Colonic mucosa (tissue), 4 donors: ENCODE measurements at places on chromosomes 1 and 21. TPM values are rescaled to one million over a fixed set of nuclear protein-coding genes. Genes with fewer than 3 reads are reported as not detected.

Gene NDC1
- 17.3 TPM for total RNA-seq

Gene ZBTB8OS
- 45.7 TPM for total RNA-seq

- peaks cover 36% of the 10 kb centered on the region for H3K4me1 ChIP-seq
- H3K4me3 ChIP-seq, result no peak overlapping the region
- H3K27ac ChIP-seq, result peak overlapping the region; percentile 88
Measured at GRCh38 chr1:8408151-8408839, 90.4 kb downstream of the SLC45A1 start.

GRCh38 chr21:44653123-44653522 lies 1.3 kb downstream of the KRTAP12-4 start:
- no peak overlapping the region for H3K4me3 ChIP-seq
- no peaks in the 10 kb centered on the region for H3K4me1 ChIP-seq
- H3K27ac ChIP-seq, result no peak overlapping the region
